Suppressor macrophage treated with lipopolysaccharide for 4 hours (primary cell): ENCODE measurements at places on chromosomes 16 and 17.
A peak's percentile ranks its signal among the peaks of the same experiment; 100 is the strongest.

- DNase-seq = no peak
Measured at GRCh38 chr17:49835472-49835871, 12.4 kb downstream of the TAC4 start.

GRCh38 chr17:74864866-74865395 lies 5.2 kb upstream of the GRIN2C start:
- peak; percentile 85 for DNase-seq

- no peak for DNase-seq
Measured at GRCh38 chr16:24775455-24775854, 46.0 kb downstream of the TNRC6A start.

DNA sequence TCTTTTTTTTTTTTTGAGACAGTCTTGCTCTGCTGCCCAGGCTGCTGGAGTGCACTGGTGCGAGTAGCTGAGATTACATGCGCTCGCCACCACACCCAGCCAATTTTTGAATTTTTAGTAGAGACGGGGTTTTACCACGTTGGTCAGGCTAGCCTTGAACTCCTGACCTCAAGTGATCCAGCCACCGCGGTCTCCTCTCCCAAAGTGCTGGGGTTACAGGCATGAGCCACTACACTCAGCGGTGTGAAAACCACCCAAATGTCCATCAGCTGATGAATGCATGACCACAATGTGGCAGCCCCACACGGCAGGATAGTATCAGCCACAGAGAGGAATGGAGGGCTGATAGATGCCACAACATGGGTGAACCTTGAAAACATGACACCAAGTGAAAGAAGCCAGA lies 2.1 kb downstream of the P2RX5 start:
- DNase-seq = no peak

DNA sequence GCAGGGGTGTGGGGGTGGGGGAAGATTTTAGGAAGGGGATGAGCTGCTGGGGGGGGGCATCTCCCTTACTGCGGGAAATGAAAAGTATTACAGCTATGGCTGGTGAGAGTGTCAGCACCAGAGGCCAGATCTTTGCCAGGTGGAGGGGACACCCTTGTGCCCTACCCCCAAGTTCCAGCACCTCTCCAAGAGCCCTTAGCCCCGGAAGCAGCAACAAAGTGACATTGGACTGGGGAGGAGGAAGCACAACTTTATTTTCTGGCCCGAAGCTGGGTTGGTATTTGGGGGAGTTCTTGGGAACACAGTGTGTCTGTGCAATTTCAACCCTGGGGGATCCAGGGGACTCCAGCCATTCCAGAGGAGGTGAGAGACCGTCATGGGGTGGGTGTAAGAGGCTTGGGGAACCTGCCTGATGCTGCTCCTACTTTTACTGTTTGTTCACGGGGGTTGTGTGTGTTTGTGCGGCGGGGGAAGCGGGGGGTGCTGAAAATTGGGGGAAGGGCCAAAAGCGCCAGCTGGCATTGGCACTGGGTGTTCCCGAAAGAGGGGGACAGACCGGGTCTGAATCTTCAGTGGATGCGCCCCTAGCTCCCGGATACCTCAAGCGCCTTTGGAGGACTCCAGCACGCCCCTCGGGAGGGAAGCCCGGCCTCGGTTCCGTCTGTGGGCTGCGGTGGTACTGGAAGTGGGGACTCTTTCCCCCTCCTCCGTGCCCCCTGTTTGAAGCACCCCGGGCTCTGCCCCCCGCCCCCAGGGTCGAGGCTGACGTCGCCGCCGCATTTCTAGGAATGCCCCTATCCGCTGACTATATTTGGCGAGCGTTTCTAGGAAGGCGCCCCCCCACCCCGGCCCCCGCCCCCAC lies 230.3 kb downstream of the MRTFB start:
- no peak for DNase-seq

DNA sequence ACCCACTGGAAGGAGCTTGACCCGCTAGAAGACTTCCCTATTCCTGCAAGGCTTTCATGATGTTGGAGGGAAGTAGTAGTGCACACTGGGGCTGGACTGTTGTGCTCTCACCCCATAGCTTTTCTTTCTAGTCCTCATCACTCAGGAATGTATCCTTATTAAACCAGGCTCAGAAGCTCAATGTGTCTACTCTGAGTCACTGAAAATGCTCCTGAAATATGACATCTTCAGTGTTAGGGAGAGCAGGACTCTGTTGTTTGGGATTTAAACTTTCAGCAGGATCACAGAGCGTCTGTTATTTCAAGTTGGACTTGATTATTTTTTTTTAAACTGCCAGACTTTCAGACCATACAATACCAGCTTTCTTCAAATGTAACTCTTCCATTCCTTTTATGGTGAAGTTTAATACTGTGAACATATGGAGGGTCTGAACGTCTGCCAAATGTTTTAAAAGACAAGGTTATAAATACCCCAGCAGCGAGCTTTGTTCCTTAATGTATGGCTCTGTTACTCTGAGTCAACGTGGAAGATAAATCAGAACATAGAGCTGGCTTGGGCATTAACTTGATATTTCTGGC lies 257.5 kb downstream of the CDH11 start:
- DNase-seq = no peak

DNA sequence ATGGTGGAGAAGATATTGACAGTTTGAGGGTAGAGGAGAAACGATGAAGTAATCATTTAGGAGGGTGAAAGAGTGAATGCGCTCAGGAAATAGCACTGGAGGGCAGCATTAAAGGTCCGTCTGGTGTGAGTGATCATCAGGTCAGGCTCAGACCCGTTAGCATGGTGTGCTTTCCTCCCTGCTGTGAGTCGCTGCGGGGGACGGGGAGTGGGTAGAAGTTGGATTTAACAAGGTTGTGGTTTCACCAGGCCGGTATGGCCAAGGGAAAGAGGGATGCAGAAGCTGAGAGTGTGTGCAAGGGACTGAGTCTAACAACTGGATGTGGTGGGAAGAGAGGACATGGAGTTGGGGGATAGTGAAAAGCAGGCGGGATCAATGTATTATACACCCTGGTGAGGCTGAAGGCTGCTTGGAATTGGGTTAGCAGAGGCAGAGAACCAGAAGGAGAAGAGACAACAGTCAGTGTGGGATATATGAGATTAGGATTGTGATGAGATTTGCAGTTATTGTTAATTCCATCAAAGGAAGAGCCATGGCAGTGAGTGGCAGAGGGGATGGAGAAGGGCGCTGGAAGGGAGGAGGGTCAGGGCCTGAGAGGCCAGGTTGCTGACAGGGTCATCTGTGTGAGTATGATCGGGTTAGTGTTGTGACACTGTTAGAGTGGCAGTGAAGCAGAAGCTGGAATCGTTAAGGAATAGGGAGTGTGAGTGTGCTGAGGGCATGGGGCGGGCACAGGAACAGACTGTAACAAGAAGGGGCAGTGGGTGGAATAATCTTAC lies 59.0 kb upstream of the TBX2 start:
- no peak for DNase-seq
